ENCODE measurements at places on chromosomes 5 and 9.
A peak's percentile ranks its signal among the peaks of the same experiment; 100 is the strongest.

DNA sequence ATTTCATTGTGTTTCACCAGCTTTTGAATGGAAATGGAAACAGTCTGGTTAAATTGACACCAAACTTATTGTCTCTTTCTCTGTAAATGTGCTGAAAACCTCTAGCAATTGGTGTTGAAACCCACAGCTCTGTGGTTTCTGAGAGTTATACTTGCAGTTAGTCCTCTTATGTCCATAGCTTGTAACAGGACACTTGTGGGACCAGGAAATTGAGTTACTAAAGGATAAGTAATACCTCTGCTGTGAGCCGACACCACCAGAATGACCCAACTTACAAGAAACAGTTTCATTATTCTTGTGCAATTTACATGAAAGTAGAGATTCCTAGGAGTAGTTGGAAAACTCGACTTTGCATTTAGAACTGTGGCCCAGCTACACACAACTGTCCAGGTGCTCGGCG is 191.5 kb downstream of the CFAP90 start:
- no peak for DNase-seq

DNA sequence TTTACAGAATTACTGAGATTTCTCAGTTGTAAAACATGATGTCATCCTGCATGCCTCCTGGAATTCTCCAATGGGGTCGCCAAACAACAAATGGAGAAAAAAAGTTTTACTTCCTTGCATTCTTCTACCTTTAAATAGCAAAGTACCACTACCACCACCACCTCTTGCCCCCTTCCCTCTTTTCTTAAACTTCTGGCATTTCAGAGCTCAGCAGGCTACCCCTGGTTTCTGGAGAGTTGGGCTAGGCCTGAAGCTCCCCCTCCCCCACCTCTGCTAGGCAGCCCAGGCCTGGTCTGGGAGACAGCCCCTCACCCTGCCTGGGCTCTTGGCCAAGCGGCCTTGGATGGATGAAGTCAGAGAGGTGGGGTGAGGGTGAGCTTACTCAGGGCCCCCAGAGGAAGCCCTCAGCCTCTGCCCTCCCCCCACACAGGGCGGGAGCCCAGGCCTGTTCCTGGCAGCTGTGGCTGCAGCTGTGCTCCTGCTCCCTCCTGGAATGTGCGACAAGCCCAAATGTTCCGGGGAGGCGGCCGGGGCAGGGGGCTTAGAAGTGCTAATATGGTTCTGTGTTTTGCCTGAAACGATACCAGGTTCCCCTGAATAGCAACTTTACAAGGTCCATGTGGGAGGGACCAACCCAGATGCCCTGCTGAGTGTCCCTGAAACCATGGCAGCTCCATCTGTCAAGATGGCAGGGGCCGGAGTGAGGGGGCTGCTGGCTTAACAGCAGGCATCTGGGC is 6.0 kb upstream of the CCIN start:
- DNase-seq = peak; percentile 93

- DNase-seq = peak; percentile 100
Observed at GRCh38 chr9:23826120-23826629, at the start of gene ELAVL2. Gene ELAVL2, minus strand, starts transcription at chr9:23826240. Its CDS starts 64,006 bp downstream, at chr9:23762234.

DNA sequence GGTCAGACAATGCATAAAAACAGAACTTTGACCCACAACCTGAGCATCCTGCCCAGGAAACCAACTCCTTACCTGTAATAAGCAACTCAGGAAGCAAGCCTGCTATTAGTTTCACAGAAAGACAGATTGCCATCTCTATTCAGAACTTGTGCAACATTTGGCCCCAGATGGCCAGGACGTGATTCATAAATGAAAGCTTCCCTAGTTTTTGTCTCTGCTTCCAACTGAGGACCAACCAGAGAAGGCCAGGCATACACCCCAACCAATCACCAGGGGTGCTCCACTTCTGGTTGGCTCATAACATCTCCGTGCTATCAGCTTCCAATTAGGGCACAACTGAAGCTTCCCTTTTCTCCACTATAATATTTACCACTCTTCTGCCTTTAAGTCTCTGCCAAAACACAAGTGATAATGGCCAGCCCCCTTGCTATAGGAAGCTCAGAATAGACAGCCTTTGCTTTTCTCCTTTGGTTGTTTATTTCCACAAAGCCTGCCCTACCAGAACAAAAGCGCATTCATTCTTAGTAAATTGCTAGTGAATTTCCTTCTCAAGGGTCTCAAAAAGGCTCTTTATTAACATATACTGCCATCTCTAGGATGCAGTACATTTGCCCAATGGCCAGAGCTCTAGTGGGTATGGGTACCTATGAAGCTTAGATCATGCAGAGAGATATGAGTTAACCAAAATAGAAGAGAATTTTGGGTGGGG is 289.7 kb upstream of the DAP start:
- DNase-seq = no peak

GRCh38 chr5:68265822-68266395 is 50.4 kb downstream of the PIK3R1 start:
- no peak for DNase-seq

GRCh38 chr5:116629168-116629567 is 54.5 kb upstream of the SEMA6A start:
- DNase-seq = peak; percentile 31

DNA sequence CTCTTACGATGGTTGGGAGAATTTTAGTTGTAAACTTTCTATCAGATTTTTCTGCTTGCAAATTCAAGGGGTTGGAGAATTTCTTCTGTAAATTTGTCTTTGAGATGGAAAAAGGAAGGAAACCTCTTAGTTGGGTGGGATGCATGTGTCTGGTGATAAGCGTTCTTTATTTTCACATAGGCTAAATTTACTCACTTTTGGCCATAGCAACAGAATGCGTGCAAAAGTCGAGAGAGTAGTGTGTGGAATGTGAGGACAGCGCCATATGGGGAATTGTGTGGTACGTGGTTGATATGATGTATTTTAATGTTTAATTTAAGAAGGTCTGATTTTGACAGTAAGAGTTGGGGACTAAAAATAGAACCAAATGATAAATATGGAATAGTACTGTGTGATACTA is 282.2 kb downstream of the TAF11L14 start:
- no peak for DNase-seq

DNA sequence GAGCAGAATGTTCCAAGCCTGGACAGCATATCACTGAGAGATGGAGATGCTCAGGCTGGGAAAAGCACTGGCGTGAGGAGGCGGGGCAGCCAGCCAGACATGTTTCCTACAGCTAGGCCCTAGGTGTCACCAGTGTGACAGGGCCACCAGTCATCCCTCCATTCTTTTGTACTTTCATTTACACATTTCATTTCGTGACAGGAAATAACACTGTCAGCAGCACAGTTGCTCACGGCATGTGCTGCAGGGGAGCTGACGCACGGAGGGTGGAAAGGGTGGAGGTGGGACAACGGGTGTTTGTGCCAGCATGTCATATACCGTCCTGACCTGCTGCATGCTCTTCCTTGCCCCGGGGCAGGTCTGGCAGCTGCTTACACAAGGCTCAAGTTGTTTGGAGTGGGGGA is 14.8 kb upstream of the CEMIP2 start:
- no peak for DNase-seq

DNA sequence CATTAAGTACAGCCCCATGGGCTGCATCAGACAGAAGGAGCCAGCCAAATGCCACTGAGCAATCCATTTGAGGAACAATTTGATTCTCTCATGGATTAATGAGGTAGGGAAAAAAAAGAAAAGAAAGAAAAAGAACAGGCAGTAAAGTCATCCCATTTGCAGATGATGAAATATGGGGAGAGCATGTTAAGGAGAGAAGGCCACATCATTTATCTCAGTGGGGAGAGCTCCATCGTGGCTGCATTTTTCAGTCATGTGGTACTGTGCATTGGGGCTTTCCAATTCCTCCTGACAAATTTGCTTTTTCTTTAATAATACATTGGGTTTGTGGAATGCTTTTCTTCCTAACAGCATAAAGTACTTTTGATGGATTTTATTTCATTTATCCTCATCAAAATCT is 375.2 kb upstream of the TLE4 start:
- DNase-seq = no peak

GRCh38 chr9:6695121-6695814 is 49.7 kb upstream of the GLDC start:
- no peak for DNase-seq

All from GM23338 (cell line).